Hematopoietic multipotent progenitor cell treated with erythropoietin and hydrocortisone succinate and interleukin-3 and kit ligand, for 4 days (in vitro differentiated cells): ENCODE measurements at places on chromosomes 3 and 15.
A peak's percentile ranks its signal among the peaks of the same experiment; 100 is the strongest.

- DNase-seq, result no peak
These were observed 366.8 kb upstream of the UMPS start for GRCh38 chr3:124363476-124363875.

GRCh38 chr15:69080295-69081248 lies 66.1 kb downstream of the NOX5 start:
- DNase-seq, result no peak

GRCh38 chr3:58299839-58300516 lies 6.1 kb upstream of the RPP14 start:
- DNase-seq, result peak; percentile 56

- no peak for DNase-seq
These were observed 8.0 kb downstream of the CALML4 start for GRCh38 chr15:68197170-68197492.

GRCh38 chr3:127629467-127630403 lies 750 bp downstream of the PODXL2 start:
- peak; percentile 44 for DNase-seq
